IMR-90 (cell line): ENCODE measurements at places on chromosomes 7 and 10.

DNA sequence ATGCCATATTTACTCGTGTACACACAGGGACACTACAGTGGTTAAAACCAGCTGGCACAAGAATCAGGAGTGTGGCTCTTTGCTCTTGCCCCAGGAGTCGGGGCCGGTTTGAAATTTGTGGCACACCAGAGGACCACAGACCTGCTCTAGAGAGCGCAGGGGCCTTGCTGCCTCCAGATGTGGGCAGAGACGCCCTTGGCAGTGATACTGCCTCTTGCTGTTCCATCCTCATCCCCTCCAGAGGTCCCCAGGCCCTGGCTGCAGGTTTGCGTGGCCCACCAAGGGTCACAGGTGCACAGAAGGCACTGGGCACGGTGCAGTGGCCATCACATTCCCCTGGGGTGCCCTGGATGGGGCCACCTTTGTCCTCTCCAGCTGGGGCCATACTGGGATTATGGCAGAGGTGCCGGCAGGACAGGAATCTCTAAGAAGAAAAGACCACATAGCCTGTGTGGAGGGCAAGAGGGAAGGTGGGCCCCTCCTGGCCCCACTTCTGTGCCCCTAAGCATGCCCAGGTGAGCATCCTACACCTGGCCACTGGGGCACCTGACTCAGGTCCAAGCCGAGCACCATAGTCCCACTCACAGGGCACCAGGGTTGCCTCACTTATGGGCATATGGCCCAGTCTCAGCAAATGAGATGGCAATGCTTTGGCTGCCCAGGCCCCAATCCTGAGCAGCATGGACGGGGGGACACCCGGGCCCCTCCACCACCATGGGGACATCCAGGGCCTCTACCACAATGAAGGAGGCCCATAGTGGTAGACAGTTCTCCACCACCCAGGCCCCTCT is 45.6 kb downstream of the FOXL3 start:
- DNase-seq: no peak

DNA sequence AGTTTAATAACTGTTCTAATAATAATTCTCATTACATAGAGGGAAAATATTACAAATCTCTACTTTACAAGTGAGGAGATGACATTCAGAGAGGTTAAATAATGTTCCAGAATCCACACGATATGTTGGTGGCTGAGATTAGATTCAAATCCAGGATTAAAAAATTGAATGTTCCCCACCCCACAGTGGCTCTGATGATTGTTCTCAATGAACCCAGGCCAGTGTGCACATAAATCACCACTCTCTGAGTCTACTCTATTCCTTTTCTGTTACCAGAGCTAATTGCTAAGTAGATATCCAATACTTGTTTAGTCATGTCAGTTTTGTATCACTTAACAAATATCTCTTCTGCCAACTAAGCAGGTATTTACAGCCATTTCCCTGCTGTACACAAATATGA is 281.0 kb downstream of the ABCA13 start:
- DNase-seq: no peak

GRCh38 chr10:30828680-30829079 is 199.1 kb upstream of the LYZL2 start:
- DNase-seq: no peak

- no peak for DNase-seq
Observed at GRCh38 chr10:123402656-123403055, 248.5 kb downstream of the BUB3 start.

- no peak for DNase-seq
Observed at GRCh38 chr7:152014722-152015121, 10.8 kb upstream of the GALNT11 start.

GRCh38 chr7:100879685-100880261 is 4.9 kb downstream of the SRRT start:
- no peak for DNase-seq

GRCh38 chr10:118870467-118871243 is 115.9 kb upstream of the CACUL1 start:
- peak; percentile 39 for DNase-seq

DNA sequence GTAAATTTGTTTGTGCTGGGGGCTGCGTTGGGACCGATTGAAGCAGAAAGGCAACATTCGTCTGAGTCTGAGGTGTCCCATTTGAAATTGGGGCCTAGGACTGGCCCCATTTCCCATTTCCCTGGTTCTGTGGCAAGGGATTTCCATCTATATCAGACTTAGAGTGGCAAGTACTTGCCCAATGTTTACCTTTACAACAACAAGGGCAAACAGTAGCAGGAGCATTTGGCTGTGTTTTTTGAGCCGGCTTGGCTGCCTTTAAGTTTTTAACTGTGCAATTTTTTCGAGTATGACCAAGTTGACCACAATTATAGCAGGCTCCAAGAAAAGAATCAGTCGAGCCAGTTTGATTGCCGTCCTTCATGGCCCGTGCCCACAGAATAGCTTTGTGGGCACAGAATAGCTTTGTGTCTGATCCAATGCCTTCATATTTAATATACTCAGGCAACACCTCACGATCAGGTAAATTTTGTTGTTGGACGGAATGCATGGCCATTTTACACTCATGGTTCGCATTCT is 4.7 kb upstream of the CYP17A1 start:
- no peak for DNase-seq

DNA sequence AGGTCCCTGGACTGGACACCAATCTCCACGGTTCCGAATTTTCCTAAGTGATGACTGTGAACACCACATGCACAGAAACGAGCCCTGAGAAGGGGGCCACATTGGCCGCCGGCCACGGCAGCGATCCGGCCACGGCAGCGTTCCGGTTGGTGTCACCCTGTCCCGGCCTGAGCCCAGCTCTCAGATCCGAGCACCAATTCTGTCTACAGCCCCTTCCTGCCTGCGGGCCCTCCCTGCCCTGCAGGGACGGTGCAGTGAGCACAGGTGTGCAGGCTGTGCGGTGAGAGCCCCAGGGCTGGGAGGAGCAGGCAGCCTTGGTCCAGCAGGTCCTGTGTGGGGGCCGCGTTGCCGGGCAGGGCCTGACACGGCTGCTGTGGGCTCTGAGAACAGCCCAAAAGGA is 29.7 kb upstream of the GPR146 start:
- DNase-seq: no peak

GRCh38 chr10:30215623-30216022 is 133.5 kb downstream of the MTPAP start:
- DNase-seq: no peak

DNA sequence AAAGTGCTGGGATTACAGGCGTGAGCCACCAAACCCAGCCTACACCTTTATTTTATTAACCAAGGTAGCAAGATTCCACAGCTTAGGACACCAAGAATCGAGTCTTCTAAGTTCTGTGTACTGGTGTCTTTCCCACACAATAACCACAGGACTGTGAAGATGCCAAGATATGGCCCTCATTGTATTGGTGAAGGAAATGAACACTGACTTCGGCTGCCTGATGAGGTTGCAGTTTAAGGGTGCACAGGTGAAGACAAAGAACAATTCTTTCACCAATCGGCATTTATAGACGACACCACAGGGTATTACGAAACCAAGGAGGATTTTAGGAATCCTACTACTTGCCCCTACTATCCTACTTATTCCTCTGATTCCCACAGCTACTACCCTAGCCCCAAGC is 47.5 kb upstream of the SVOPL start:
- no peak for DNase-seq

- DNase-seq: no peak
Observed at GRCh38 chr7:12111422-12112405, 99.4 kb upstream of the TMEM106B start.

DNA sequence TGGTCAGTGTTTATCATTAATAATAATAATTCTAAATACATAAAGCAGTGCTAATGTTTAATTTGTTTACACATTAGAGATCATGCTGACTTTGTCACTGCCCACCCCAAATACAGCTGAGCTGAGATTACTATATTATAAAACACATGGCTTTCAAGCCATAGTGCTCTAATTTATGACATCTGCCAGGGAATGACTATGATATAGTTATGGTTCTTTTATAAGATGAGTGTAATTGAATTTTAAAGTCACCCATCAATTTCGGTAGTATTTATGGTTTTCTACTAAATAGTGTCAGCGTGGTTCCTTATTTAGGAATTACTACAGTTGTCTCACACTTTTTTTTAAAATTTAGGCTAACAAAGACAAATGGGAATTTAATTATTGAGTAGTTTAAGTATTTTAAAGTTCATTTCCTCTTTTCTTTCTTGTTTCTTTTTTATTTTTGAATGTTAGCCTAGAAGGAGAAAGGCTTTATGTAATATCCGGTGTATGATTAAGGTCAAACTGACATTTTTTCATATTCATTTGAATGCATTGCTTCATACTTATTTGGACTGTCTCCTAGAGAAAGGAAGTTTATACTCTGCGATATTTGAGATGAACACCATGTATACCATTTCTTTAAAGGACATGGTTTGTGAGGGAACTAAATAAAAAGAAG is 3.9 kb downstream of the CDK14 start:
- peak; percentile 64 for DNase-seq

DNA sequence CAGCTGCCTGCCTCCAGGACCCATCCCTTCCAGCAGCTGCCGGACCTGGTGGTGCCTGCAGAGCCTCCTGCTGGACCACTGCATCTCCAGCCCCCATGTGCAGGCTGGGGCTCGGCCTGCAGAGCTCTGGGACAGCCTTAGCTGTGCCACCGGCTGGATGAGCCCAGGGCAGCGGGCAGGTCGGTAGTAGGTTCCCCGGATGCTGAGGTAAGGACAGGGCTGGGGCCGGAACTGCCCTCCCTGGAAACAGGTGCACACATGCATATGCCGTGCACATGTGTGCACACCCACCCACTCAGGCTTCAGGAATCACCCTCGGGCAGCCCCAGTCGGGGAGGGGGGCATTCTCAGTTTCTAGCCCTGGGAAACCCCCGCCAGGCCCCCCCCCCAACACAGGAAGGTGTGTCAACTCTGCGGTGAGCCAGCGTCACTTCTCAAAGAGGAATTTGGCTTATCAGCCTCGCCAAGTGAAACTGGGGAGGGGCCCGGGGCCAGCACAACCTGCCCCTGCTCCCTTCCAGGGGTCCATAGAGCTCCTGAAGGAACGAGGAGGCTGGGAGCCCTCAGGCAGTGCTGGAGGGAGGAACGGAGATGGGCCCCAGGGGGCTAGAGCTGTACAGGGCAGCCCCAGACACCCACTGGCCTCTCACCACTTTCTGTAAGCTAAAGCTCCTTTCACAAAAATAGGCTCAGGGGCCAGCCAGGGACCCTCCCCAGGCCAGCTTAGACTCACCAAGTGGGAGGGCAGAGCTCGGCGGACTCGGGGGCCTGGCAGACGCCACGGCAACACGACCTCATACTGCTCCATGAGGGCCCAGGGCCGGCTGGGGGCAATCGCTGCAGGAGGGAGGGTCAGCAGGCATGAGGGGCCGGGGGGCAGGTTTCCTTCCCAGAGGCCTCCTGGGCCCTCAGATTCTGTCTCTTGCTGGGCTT is 1.7 kb downstream of the ADAM8 start:
- DNase-seq: no peak
